Left renal cortex interstitium (tissue), 4 donors: ENCODE measurements at places on chromosomes 11 and 22.

- no peak for DNase-seq
These were observed 1.6 kb upstream of the PHLDA2 start for GRCh38 chr11:2930704-2931419.

GRCh38 chr11:22536071-22536470 lies 89.6 kb downstream of the FANCF start:
- no peak for DNase-seq

- no peak for DNase-seq
These were observed 5.8 kb upstream of the CEP295 start for GRCh38 chr11:93655581-93656255.

- DNase-seq = no peak
These were observed 2.0 kb downstream of the MYH9 start for GRCh38 chr22:36385491-36386350.

- no peak for DNase-seq
These were observed 1087.1 kb downstream of the TBC1D22A start for GRCh38 chr22:47849576-47849975.

DNA sequence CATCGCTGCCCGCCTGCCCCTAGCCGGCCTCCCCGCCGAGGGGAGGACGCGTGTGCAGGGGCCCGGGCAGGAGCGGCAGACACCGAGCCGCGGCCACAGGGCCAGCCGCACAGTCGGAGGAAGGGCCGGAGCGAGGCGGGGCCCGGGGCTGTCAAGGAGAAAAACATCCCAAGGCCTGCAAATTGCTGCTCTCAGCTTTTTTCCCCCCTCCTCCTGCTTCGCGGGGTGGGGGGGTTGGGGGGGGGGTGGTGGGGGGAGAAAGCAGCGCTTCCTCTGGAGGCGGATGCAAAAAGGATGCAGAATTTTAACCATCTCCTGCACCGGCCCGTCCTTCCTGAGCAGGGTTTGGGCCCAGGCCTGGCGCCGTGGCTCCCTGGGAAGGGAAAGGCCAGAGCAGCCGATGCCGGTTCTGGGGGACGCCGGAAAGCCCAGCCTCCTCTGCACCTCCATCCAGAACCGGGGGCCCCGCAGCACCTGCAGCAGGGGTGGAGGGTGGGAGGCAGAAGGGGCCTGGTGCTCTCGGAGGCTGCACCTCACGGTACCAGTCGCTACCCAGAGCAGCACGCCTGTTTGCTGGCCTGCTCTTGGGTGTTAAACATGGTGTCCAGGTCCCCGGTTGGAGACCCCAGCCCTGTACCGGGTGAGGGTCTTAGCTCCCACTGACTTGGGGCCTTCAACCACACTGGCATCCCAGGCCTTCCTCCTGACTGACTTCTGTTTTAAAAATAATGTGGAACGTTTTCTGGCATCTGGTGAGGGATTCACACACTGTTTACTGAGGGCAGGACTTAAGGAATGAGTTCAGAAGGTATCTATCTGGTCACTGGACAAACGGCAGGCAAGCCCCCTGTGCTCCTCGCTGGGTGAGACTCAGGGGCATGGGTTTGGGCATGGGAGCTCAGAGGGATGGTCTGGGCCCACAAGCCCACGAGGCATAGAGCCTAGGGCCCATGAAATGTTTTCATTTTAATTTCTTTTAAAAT lies 77.4 kb upstream of the WNT7B start:
- no peak for DNase-seq

DNA sequence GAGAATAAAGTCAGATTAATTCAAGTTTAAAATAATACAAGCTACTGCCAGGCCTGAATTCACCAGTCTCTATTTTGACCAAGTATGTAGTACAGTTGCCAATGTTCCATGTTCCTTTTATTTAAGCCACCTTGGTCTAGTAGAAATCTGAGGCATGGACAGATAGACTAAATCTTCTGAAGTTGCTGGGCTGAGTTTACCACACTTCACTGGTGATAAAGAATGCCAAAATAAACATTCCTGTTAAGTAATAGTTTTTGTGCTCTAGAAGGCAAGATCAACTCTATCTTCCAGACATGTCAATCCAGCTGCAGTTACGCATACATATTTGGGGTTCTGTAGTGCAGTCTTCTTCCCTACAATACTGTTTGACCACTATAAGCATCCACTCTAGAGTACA lies 83.9 kb upstream of the C11orf87 start:
- DNase-seq = no peak

- DNase-seq = no peak
These were observed 304.9 kb downstream of the NTM start for GRCh38 chr11:131675121-131675888.

DNA sequence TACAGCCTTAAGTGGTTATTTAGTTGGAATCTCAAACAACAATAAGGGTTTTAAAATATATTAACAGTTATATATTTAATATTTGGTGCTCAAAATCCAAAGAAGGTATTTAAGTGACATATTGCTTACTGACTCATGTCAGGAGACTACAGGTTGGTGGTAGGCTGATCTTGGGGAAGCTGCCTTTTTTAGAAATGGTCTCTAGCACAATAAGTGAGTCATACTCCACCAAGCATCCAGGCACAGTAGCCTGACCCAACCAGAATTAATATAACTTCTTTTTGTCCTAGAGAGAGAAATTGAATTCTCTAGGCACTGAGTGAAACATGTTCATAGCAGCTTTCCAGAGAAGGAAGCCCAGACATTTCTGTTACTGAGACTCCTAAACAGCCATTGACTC lies 868.5 kb upstream of the TENM4 start:
- DNase-seq = no peak

DNA sequence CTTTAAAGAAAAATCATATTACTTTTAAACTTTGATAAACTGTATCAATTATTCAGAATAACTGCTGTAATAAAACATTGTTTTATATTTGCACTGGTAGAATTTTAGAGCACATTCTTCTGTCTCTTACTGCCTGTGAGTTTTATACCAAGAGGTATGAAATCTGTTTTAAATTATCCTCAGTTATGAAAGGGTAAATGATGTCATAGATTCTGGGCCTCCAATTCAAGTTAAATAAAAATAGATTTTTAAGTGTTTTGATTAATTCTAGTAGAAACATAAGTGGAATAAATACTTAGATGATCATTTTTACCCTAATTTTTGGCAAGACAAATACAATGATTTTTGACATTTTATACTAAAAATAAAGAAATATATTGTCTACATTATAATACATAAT lies 93.0 kb downstream of the GUCY1A2 start:
- no peak for DNase-seq

DNA sequence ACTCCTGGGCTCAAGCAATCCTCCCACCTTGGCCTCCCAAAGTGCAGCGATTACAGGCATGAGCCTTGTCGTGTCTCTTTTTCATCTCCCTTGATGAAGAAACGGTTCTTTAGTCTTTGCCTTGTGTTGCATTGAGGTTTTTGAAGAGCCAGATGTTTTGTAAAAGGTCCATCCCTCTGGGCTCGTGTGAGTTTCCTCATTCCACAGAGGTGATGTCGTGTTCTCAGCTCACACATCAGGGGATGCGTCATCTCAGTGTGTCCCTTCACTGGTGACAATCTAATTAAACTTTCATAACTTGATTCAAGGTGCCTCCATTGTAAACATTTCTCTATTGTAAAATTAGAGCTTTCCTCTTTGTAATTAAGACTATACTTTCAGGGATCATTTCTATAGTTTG lies 29.7 kb upstream of the TEF start:
- DNase-seq = no peak

GRCh38 chr22:28962042-28962554 lies 78.7 kb downstream of the ZNRF3 start:
- DNase-seq = no peak
